DMS153 (cell line): ENCODE measurements at places on chromosomes 12 and 14.
A peak's percentile ranks its signal among the peaks of the same experiment; 100 is the strongest.

GRCh38 chr14:61331992-61332657, 10.7 kb downstream of the PRKCH start:
- no peak for DNase-seq

DNA sequence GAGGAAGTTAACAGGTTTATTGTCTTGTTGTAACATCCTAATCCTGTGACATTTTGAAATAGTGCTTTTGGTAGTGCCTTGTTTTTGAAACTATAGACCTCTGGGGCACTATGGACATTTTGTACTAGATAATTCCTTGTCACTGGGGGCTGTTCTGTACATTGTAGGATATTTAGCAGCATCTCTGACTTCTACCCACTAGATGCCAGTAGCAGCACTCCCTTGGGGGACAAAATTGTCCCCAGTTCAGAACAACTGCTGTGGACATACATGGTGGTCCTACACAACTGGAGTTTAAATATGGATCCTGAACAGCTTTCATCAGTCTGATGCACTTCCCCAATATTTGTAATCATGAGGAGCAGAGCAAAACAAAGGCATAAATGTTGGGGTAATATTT, 264.7 kb downstream of the RAD51B start:
- DNase-seq: no peak

DNA sequence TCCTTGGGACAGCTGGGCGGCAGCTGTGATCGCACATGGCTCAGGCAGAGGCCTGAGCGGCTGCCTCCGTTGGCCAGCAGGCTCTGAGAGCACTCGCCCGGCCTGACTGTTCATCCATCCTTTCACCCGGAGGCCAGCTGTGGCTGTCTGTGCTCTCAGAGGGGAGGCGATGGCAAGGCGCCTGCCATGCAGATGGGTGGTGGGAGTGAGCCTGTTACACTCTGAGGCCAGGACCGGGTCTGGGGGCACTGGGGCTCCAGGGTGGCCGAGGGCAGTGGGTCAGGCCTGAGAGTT, 292.3 kb downstream of the TMEM121 start:
- DNase-seq: no peak

DNA sequence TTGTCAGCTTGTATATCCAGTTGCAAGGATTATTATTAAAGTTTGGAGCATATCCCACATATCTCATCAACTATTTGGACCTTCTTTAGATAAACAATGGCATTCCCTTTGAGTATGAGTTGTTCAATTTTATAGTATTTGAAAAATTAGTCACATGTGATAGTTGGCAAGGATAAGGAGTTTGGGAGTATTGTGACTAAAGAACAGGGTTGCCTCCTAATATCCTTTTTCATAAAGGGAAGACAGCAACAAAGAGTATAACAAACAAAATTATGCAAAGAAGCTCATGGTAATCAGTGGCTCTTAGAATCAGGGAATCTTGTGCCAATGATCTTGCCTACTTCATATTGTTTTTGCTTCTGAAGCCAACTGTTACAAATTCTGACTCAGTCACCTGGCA, 31.2 kb upstream of the KCNH5 start:
- no peak for DNase-seq

GRCh38 chr12:109718390-109718789, 4.8 kb downstream of the FAM222A start:
- peak; percentile 26 for DNase-seq

DNA sequence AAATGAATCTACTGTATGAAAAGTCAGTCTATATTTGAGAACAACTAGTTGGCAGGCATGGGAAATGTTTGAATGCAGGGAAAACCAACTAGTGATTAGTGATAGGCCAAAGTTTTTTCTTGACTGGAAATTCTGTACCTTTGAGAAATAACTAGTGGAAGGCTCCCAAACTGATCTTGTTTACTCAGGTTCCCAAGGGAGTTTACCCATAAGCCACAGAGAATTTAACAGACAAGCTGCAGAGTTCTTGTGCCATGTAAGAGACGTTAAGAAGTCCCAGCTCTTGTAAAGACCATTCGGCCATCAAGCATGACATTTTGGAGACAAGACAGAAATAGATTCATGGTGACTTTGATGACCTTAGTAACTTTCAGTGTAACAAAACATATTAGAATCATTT, 1882.8 kb upstream of the SEL1L start:
- no peak for DNase-seq

- DNase-seq: no peak
Measured at GRCh38 chr12:93127582-93128331, 198.7 kb upstream of the EEA1 start.

DNA sequence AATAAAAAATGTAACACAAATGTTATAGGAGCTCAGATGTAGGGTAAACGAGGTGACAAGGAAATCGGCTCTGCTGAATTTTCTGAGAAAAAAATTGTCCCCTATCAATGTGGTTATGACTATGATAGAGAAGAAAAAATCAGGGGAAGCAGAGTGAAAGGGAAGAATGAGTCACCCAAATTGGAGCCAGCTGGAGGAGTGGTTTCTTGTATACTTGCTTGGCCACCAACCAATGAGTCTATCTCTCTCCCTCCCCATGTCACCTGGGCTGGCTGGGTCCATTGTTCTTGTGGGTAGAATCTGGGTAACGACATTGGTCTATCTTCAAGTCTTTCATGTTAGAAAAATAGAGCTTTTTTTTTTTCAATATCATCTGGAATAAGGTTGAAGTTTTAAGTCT, 196.6 kb upstream of the FLRT2 start:
- DNase-seq: no peak
